Retinal pigment epithelial cell (primary cell): ENCODE measurements at places on chromosomes 1 and 21.

DNA sequence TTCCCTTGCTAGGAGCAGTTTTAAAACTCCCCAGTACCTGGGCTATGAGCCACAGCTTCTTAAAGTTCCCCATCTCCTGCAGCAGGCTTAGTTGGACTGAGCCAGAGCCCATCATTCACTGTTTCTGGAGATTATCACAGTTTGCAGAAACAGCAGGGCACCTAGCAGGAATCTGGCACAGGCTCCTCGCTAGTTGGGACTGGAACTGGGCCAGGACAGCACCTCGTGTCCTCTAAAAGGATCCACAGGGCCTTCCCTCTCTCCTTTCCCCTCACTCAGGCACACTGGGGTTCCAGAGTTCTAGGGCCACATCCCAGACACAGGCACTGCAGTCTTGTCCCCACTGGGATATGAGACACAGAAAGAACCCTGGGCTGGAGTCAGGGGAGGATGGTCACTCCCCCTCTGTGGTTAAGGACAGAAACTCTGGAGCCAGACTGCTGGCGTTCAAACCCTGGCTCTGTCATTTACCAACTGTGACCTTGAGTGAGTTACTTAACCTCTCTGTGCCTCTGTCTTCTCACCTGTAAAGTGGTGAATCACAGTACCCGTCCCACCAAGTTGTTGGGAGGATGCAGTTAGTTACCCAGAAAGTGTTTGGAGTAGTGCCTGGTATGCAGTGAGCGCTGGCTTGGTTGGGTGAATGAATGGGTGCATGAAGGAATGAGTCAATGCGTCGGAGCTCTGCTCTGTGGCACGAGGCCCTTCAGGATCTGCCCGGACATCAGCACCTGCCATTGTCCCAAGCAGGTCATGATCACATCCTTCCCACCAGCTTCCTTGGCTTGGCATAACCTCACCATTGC lies 18.8 kb upstream of the ECE1 start:
- no peak for DNase-seq

- DNase-seq: no peak
Observed at GRCh38 chr1:15540186-15540585, 13.5 kb downstream of the DNAJC16 start.

DNA sequence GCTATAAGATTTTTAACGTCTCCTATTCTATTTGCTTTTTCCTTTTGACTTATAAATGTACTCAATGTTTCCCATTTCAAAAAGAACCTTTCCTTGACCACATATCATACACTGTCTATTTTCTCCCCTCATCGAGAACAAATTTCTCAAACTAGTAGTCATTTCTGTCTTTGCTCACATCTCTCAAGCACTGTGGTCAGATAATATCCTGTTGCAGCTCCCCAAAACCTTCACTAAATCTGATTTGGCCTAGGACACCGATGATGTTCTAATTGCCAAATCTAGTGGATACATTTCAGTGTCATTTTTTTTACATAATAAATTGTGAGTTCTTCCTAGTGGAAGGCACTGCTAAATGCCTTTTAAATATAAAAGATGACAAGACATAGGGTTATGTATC lies 19.4 kb downstream of the CXADR start:
- no peak for DNase-seq

DNA sequence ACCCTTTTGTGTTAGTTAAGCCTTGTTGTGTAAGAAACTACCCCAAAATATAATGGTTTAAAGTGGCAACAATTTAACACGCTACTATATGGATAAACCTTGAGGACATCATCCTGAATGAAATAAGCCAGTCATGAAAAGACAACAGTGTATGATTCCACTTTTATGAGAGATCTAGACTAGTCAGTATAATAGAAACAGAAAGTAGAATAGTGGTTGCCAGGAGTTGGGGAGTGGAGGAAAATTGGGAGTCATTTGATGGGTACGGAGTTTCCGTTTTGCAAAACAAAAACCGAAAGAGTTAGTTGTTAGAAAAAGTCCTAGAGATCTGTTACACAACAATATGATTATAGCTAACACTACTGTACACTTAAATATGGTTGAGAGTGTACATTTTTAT lies 16.0 kb upstream of the CHIA start:
- DNase-seq: no peak

DNA sequence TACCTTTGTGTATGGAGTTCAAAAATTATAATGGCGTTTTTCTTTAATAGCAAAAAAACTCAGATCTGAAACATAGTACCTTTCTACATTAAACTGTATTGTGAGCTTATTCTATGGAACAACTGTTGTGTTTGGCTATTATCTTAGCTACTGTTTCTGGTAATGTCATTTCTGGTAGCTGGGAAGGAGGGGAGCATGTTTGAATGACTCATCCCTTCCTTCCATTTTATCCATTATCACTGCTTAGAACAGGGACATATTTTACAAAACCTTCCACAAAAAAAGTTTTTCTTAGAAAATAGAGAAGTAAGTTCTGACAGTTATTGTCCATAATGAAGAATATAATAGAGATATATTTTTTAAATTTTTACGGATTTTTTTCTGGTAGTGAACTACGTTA lies 128.3 kb downstream of the NRDC start:
- no peak for DNase-seq

DNA sequence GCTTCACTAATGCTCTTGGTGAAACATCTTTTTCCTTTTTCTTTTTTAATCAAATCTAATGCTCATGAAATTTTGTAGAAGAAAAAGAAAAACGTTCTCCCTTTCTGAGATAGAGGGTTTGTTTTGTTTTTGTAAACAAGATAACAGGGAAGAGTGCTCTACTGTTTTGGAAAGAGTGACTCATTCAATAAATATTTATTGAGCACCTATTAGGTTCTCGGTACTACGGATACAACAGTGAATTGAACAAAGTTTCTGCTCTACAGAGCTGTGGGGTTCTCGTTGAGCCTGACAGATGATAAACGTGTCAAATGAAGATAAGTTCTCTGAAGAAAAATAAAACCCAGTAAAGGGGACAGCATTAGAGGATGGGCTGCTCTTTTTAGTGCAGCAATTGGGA lies 7.0 kb downstream of the PGM1 start:
- no peak for DNase-seq

DNA sequence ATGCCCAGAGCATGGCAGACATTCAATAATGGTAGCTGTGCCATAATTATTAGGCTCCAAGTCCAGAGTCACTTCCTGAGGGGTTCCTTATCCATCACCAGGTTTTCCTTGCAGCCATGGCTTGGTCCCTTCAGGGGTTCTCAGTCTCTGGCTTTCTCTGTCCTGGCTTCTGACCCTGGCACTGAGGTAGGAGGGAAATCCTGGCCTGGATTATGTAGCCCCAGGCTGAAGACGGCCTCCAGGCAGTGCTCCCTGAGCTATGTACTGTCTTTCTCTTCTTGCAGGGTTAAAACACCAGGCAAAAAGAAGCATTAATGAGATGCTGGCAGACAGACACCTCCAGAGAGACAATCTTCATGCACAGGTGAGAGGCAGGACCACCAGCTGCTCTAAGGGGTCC lies 9.5 kb upstream of the PADI3 start:
- peak; percentile 90 for DNase-seq

- no peak for DNase-seq
Observed at GRCh38 chr1:169018751-169019150, 87.7 kb upstream of the ATP1B1 start.

- DNase-seq: no peak
Observed at GRCh38 chr1:210586771-210587170, 258.1 kb downstream of the HHAT start.

GRCh38 chr1:156439777-156440183 lies 60.8 kb downstream of the MEF2D start:
- DNase-seq: no peak

- DNase-seq: no peak
Observed at GRCh38 chr1:46659307-46659870, 8.8 kb downstream of the ATPAF1 start.

DNA sequence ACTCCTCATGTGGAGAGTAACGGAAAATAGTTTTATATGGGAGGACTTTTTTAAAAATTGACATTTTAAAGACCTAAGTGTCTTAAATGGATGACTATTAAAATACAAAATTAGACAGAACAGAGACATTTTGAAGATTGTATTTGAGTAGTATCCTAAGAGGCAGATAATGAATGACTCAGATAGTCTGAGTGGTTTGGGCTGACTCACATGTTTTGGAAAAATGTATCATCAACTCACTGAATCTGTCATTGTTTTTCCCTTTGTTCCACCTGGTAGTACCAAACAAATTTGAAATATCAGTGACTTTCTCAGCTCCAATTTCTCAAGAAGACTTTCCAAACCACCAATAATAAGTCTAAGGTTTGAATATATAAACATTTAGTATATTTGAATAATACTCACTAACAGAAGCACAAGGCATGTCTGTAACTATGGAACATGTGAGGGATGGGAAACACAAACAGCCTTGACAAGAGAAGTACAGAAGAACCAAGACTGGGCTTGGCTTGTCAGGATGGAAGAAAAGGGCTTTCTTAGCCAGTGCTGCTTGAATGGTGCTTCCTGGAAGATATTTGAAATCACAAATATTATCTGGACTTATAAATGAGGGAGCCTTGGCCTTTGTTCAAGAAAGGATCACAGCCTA lies 90.6 kb downstream of the SGIP1 start:
- no peak for DNase-seq

DNA sequence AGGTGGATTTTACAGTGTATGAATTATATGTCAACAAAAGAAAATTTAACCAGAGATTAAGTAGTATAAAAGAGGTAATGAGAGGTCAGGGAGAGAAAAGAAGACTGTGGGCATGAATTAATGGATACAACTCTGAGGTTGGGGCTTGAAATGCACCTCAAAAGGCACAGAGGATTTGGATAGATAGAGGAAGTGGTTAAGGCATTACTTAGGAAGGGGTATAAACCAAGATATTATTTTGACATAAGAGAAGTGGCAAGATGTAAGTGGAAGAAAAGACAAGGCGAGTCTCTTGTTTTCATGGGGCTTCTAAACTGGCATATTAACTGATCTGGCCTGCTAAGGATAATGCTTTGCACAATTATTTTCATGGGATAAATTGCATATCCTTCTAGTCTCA lies 34.1 kb downstream of the RAP1A start:
- DNase-seq: no peak

GRCh38 chr1:236137285-236137852 lies 5.0 kb upstream of the GPR137B start:
- no peak for DNase-seq

GRCh38 chr1:188782220-188782841 lies 1695.3 kb downstream of the BRINP3 start:
- peak; percentile 21 for DNase-seq

GRCh38 chr1:28895896-28896608 lies 18.3 kb upstream of the EPB41 start:
- DNase-seq: no peak

DNA sequence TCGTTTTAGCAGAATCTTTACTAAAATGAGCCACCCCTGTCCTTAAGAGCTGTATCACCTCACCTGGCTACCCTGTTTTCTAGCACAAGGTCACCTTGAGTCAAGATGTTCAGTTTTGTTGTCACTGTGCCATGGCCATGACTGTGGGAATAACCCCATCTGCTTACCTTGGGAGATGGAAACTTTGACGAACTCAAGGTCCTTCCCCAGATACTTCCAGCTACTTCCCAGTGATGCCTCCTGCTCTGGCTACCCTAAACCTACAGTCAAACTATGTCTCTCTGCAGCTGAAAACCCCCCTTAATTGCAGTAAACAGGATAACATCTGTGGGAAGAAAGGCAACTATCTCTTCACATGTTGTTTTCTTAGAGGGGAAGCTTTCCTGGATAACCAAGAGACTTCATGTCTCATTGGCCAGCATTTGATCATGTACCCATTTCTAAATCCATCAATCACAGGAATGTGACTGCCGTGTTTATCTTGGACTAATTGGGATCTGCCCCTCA lies 89.5 kb upstream of the C1orf21 start:
- no peak for DNase-seq

GRCh38 chr1:164769486-164770130 lies 210.6 kb downstream of the PBX1 start:
- DNase-seq: no peak

DNA sequence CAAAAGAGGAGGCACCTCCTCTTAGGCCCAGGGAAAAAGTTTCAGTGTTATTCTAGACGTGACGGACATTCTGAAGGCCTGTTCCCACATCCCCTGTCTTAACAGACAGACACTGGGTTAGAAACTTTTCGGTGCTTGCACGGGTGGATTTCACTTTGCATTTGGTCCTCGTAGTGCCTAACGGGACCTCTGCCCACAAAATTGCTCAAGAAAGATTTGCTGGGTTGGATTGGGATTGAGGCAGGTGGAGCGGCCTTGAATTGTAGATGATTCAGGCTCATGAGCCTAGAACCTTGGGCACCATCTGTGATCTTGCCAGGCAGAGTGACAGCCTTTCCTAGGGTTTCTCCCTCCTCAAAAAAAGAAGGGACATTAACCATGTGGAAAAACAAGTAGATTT lies 2.8 kb downstream of the PLA2G5 start:
- no peak for DNase-seq

GRCh38 chr1:95111014-95111413 lies 6.1 kb upstream of the TLCD4 start:
- no peak for DNase-seq

- DNase-seq: no peak
Observed at GRCh38 chr1:184405094-184405800, 18.4 kb downstream of the C1orf21 start.

DNA sequence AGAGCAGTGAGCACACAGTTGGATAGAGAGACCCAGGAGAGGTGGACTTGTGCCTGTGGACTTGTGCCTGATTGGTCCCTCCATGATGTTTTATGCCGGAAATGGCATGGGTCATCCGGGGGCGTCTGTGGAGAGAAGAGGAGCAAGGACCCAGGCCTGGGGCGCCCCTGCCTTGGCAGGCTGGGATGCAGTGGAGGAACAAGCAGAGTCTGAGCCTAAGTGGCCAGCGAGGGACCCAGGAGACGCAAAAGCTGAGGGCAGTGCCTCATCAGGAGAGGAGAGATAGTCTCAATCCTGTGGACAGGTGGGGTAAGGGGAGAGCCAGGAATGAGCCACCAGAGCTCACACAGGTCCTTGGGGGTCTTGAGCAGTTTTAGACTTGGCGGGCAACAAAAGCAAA lies 146.9 kb downstream of the PCBP3 start:
- no peak for DNase-seq

GRCh38 chr1:92459871-92460320 lies 26.8 kb downstream of the GFI1 start:
- peak; percentile 5 for DNase-seq

DNA sequence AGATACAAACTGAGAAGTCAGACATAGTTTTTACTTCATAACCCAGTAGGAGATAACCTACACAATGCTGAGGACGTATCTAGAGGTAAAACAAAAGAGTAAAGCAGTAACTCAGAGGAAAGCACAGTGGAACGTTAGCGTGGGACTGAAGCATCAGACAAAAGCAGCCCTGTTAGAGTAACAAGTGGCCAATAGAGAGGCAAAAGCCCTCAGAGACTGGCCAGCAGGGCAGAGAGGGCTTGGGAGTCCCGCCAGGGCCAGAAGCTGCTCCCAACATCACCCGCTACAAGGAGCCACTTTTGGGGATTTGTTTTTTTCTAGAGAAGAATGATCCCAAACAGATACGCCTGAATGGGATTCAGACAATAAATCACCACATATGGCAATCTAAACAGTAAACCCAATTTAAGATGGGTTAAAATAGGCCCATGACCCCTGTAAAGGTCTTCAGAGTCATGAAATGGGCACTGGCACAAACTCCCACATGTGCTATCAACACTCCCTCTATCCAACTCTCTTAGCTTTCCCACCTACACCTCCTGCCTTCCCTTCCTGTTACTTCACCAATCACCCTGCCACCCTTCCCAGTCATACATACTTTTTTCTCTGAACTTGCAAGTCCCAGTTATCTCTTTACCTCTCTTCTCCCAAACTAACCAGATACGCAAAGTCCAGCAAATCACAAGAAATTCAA lies 17.2 kb downstream of the TADA1 start:
- DNase-seq: no peak
